ENCODE measurements at places on chromosomes 6 and 20.

GRCh38 chr6:52839124-52840055 lies 1.2 kb downstream of the GSTA5 start:
- no peak for DNase-seq

GRCh38 chr20:1334370-1334731 lies 5.4 kb upstream of the SDCBP2 start:
- DNase-seq: no peak

- DNase-seq: no peak
These were observed 61.6 kb downstream of the TTI1 start for GRCh38 chr20:37971561-37972127.

DNA sequence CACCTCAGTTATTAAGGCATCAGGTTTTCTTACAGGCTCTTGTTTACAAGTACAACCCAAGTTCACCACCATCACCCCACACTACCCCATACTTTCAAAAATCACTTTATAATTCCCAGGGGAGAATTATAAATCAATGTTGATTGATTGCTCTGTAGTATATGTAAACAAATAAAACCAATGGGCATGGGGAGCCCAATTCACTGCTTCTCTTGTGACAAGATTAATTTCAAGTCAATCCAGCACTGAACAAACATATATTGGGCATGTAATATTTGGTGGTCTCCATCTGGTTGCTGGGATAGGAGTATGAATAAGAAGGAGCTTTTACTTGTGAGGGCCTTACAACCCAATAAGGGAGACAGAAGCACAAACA lies 95.8 kb downstream of the CLVS2 start:
- no peak for DNase-seq

DNA sequence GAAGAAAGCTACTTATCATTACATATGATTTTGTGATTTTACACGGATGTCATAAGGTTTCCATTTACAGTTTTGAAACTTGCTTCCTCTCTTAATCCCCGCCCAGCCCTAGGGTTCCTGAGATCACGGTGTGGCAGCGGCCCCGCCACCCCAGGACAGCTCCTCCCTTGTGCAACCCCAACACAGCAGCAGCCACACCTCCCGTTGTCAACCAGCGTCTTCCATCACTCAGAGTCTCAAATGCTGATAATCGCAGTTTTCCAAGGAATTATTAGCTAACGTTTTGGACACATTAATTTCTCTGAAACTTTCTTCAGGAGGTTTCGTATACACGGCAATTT lies 204.8 kb downstream of the THBS2 start:
- no peak for DNase-seq

GRCh38 chr20:20367575-20368417 lies at the start of gene INSM1:
INSM1 (plus strand) TSS chr20:20368104; CDS start chr20:20368268, 164 bp downstream.
- no peak for DNase-seq

GRCh38 chr6:148379966-148380713 lies 37.5 kb downstream of the SASH1 start:
- no peak for DNase-seq

GRCh38 chr6:1247056-1247455 lies 64.8 kb upstream of the FOXQ1 start:
- no peak for DNase-seq

DNA sequence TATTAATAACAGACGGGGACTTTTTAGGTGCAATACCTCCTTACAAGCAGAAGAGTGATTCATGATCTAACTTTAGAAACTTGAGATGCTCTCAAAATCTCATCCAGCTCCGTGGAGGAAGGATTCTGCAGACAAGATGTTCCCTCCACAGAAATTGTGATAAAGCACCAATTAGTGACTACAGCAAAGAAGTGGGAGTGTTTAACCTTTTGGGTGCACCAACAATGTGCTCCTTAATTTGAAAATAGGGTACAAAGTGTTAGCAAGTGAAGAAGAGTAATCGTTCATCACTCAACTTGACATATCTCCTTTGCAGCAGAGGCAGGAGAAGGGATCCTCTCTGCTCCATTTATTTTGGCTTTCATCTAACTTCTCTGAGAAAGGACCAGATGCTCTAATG lies 22.8 kb upstream of the SCP2D1 start:
- DNase-seq: no peak

DNA sequence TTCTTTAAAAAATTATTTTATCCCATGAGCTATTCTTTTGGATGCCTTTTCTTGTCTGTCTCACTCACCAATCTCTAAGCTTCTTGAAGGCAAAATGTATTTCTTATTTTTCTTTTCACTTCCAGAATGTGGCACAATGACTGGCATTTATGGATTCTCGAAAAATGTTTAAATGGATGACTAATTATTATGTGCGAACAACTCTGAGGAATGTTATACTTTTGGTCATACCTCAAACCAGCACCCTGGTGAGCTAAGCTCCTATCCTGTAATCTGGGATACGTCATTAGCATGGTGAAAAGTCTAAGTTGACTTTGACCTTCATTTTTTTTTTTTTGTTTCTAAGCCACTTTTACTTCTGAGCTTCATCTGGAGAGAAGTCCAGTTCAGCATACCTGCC lies 214.0 kb upstream of the CEP162 start:
- DNase-seq: no peak

GRCh38 chr6:36840432-36841403 lies 1.5 kb upstream of the CPNE5 start:
- DNase-seq: no peak

GRCh38 chr6:90000864-90001731 lies 106.8 kb downstream of the GJA10 start:
- no peak for DNase-seq

GRCh38 chr20:56608376-56608775 lies 20.7 kb upstream of the TFAP2C start:
- no peak for DNase-seq

DNA sequence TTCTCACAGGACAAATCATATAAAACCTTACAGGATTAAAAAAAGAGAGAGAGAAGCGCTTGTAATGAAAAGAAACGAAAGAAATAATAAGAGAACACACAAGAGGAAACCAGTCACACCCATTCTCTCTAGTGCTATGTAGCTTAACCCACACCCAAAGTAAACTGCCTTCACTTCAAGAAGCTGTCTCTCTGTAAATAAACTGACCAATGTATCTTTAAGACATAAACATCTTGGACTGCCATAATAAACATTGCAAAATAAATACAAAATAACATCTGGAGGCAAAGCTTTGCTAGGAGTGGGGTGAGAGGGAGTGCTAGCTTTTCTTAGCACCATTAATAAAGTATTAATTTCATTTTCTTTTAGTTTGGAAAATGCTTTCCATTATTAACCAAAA lies 61.6 kb upstream of the RNF146 start:
- DNase-seq: no peak

DNA sequence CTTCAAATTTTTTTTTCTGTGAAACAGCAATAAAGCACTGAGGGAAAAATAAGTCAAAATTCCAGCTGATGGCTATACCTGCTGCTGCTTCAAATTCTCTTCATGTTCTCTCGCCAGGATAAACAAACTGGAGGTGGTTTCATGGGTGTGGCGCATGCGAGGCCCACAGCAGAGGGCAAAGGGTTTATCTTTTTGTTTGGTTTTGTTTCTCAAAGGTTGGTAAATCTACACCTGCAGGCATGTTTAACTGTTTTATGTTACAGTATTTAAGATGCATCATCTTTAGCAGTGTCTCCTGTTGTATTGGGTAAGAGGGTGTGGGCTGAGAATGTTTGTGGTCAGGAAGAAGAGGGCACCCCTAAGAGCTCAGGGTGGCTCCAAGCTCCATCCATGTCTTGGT lies 342.2 kb downstream of the CDH26 start:
- no peak for DNase-seq

DNA sequence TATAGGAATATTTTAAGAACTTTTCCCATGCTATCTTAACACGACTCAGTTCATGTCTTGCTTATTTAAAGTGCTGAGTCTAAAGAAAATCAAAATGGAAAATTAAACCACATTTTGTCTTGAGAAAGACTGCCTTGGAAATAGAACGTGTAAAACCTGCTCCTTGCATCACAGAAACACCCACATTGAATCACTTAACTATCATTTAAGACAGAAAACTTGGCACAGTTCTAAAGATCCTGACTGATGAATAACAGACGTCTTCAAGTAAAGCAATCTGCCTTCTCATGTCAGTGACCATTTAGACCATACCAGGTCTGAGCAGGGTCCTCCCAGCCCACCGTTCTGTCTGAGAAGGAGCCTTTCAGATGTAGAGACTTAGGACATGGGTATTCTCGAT lies 7.4 kb downstream of the PERP start:
- no peak for DNase-seq

GRCh38 chr6:78324213-78324612 lies 543.1 kb upstream of the IRAK1BP1 start:
- no peak for DNase-seq

DNA sequence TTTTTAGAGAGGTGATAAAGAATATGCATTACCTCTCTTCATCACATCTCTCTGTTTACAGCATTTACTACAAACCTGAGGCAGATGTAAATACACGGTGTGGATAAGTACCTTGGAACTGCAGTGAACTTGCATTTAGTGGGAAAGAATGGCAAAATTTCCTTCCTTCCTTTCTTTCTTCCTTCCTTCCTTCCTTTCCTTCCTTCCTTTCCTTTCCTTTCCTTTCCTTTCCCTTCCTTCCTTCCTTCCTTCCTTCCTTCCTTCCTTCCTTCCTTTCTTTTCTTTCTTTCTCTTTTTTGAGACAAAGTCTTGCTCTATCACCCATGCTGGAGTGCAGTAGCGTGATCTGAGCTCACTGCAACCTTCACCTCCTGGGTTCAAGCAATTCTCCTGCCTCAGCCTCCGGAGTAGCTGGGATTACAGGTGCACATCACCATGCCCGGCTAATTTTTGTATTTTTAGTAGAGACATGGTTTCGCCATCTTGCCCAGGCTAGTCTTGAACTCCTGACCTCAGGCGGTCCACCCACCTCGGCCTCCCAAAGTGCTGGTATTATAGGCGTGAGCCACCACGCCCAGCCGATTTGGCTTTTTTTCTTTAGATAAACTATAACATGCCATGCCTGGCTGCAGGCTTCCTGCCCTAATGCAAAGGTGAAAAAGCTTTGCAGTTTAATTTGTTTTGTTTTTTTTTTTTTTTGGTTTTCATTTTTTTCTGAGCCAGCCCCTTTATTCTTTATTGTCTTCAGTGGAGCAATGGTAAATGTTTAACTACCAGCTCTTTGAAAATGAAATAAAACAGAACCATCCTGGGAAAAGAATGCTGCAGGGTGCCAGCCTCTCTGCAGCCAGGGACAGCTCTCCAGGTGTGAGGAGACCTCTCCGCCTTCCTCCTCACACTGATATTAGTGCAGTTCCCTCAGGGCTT lies 64.2 kb upstream of the NEDD9 start:
- DNase-seq: no peak

DNA sequence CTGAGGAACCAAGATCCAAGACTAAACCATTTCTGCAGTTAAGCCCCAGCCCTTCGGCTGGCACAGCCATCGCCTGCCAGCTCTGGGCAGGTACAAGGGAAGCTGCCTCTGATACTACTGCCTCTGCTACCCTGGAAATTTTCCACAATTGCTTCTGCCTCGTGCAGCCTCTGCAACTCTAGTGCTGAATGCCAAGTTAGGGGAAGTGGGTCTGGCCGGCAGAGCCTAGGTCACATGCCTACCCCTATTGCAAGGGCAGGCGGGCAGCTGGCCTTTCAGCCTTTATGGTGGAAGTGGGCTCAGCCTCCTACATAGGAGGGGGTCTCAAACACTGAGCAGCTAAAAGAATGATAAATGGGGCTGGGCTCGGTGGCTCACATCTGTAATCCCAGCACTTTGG lies 44.5 kb upstream of the TULP1 start:
- no peak for DNase-seq

GRCh38 chr6:138862456-138862855 lies 66.6 kb downstream of the ECT2L start:
- no peak for DNase-seq

- no peak for DNase-seq
These were observed 77.9 kb downstream of the TNFAIP3 start for GRCh38 chr6:137944793-137945498.

DNA sequence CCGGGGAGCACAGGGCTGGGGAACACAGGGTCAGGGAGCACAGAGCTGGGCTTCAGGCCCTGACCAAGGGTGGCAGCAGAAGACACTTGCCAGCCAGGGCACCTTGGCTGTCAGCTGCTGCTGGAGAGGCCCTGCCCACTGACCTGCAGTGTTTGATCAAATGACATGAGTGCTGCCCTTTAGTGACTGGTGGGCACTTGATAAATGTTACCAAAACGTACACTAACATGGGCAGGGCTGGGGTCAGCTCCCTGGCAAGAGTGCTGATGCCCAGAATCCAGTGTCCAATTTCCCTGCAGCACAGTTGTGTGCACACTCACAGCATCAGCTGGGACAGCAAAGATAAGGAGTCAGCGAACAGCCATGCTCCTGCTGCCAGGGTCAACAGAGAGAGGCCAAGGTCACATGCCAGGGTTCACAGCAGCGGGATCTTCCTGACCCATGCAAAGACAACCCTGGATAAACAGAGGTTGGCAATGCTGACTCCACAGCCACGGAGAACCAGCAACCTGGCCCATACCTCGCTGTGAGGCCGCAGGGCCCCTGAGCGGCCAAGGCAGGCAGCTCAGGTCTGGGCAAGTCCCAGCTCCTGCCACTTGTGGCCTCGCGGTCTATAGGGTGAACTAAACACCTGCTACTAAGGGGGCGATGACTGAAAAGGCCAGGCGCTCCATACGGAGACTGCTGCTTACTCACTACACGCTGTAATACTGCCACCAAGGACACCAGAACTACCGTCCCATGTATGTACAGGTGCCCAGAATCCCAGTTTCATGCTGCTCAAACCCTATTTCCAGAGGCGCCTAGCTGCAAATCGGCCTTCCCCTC lies 46.3 kb downstream of the NINL start:
- no peak for DNase-seq

DNA sequence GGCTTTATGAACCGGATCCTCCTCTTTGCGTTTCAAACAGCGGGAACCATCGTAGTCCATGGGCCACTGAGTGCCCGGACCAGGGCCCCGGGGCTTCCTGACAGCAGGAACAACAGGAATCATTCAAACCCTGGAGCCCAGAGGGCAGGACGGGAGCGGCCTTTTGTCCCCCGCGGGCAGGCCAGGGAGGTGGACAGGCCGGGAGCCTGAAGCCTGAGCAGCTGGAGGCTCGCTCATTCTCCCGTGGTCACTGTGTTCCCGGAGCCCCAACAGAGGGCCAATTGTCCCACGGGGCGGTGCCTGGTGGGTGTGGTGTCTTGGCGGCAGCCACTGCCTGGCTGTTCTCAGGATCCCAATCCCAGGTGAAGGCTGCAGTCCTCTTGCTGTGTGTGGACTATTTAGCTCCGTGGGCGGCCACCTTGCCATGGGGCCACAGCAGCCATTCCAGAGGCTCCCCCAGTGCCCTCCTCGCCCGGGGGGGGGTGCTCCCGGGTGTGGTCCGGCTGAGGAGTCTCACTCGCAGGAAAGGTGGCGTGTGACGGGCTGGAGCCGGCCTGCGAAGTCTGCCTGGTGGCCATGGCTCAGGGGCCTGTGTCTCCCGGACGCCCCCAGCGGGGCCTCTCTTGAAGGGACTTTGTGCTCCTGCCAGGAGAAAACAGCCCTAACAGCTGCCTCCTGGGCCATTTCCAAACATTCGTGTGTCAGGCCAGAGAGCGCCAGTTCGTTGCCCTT lies 77.2 kb upstream of the BHLHE23 start:
- no peak for DNase-seq

GRCh38 chr6:23712756-23713155 lies 413.3 kb upstream of the NRSN1 start:
- DNase-seq: no peak
